Stimulated activated CD8-positive, alpha-beta memory T cell treated with anti-CD3 and anti-CD28 coated beads, Interleukin-7, amount 100 ng/mL, for 4 hours (primary cell): ENCODE measurements at places on chromosomes 16 and 17.

DNA sequence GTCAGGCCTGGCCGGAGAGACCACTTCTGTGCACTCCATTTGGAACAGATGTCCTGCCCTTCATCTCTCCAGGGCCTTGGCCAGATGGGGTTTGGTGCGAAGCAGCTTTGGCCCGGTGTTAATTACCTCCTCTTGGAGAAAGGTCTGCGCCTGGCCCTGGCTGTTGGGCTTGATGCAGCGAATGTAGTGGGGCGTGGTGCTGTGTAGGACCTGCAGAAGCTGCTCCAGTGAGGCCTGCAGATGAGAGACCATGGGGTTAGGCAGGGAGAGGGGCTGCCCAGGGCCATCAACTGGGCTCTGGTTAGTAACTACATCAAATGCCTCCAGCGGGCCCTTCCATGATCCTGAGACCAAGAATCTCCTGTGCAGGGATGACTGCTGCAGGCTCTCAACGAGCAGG, 18.7 kb downstream of the ZNHIT3 start:
- no peak for DNase-seq

- no peak for DNase-seq
Measured at GRCh38 chr17:68107373-68107772, 71.8 kb downstream of the KPNA2 start.

DNA sequence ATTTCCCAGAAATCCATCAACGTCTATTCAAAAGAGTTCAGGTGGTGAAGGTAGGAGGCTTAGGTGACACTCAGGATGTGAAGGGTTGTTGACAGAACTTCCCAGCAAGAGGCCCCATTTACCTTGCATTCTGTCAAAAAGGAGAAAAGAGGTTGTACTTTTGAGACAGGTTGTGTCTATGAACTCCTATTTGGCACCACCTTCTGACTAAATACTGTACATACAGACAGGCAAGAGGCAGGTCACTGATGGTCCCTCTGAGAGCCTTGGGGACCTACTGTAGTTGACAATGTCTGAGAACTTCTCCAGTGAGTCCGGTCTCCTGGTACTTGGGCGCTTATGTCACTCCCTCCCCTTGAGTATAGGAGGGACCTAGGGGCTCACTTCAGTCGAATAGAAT, 479.3 kb upstream of the ZFHX3 start:
- no peak for DNase-seq

DNA sequence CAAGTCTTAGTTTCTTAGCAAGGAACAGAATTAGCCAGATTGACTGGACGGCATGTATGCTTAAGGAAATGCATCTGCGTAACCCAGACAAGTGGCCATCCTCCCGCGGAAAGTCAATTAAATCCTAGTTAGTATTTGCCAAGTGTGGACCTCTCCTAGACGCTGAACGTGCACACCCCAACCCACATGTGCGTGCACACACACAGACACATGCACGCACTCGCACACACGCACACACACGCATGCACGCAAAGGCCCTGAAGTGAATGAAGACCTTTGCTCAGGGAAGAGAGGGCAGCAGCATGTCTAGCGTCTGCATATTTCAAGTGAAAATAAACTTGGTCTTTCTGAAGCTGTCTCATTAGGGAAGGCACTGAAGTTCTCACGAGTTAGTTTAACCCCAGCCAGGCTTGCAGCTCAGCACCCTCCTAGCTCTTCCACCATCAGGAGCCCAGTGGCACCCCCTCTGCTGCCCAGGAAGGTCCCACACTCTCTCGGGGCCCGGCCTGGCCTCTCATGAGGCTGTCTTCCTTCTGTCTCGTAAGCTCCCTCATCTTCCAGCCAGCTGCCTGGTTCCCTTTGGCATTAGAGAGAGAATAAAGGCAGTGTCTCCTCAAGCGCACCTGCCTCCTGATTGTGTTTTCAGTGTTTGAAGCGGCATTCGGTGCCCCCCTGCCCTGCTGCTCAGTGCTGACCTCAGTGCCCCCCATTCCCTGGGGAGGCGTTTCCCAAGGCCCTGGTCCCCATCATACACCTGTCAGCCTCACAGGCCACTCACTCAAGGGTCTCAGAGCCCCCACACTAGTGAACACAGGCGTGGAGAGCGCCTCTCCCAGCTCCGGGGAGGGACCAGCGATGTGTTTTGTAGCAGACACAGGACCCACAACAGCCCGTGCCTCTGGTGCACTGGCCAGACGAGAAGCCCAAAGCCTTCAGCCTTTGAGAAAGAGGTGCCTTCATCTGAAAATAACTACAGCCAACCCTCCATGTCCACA, 52.2 kb upstream of the CHMP6 start:
- no peak for DNase-seq

- no peak for DNase-seq
Measured at GRCh38 chr16:85208643-85209520, 96.6 kb upstream of the CIBAR2 start.

DNA sequence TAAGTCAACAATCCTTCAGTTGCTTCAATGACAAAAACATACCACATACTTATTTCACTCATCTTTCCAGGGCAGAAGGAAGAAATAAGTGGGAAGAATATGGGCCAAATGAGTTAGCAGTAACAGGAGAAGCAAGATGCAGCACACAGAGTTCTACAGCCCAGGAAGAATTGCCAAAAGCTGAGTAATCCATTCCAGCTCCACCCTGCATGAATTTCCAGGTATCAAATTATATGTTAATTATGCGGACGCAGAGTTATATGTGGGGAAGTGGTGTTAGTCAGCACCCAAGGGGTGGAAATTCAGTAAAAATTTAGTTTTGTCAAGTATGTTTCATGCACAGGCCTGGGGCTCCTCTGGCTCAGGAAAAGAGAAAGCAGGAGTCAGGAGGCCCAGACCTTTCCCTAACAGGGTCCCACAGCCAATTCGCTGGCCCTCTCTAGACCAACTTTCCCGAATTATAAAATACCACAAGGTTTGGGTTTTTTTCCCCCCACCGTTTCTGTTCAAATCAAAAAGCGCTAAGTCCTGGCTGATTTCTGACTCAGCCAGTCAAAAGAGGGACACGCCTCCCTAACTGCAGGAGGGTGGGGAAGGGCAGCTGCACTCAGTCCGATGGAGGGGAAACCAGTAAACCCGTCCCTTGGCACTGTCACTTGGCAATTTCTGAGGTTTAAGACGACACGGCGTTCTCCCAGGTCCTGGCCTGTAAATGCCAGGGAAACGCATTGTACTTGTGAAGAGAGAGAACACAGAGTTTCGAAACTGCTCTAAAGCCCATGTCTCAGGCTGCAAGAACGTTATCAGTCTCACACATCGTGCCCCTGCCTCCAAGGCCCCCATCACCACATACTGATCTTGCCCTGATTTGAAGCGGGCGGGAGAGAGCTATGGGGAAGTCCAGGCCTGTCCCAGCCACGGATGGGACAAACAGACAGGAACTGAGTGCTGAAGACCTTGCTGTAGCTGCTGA, 58.1 kb downstream of the ZFHX3 start:
- no peak for DNase-seq

- no peak for DNase-seq
Measured at GRCh38 chr16:66435896-66436295, 8.8 kb downstream of the BEAN1 start.

GRCh38 chr16:87322833-87323726, 5.9 kb upstream of the C16orf95 start:
- no peak for DNase-seq

GRCh38 chr17:48592577-48592976, 1.0 kb downstream of the HOXB5 start:
- DNase-seq = no peak

- no peak for DNase-seq
Measured at GRCh38 chr16:75446416-75446815, 13.1 kb upstream of the CFDP1 start.

- no peak for DNase-seq
Measured at GRCh38 chr16:8087597-8088289, 502.6 kb downstream of the TMEM114 start.

DNA sequence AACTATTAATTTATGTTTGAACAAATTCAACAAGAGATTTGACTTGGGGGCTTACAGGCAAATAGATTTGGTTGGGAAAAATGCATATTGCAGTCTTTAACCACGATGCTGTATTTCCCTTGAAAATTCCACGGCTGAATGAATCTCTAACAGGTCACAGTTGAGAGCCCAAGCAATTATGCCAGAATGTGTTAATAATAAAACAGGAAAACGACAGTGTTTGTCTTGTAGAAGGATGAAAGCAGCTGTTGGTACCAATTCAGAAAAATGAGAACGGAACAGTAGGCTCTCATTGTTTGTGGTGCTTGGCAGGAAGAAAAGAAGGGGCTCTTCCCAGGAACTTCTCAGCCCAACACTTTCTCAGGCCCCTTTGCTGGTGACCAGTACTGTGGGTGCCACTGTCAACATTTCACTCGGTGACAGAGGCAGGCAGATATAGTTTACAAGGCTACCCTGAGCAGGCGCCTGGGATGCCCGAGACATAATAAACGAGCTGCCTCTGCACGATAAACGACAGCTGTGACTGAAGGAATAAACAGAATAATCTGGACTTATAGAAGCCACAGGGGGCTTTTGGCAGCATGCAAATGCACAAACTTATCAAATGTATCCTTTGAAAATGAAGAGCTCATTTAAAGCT, 387.1 kb downstream of the HS3ST4 start:
- DNase-seq = no peak

GRCh38 chr17:7745748-7746470, 28.4 kb downstream of the DNAH2 start:
- DNase-seq = no peak

- no peak for DNase-seq
Measured at GRCh38 chr16:57147381-57148221, 38.2 kb downstream of the PSME3IP1 start.

DNA sequence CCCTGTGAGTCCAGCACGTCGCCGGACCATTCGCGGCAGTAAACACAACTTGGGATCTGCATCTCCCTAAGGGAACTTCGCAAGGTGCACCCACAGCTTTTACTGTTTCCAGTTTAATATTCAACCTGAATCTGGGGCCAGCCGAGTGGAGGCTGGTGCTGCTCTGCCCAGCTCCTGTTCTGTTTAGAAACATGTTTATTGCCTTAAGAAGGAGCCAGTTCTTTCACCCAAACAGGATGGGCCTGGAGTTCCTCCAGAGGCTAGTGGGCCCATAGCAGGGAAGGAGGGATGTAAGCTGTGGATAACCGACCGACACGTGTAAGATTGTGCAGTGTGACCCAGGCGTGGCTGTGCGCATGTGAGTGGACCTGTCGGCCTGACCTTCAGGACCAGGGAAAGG, 17.4 kb downstream of the TBC1D24 start:
- no peak for DNase-seq

DNA sequence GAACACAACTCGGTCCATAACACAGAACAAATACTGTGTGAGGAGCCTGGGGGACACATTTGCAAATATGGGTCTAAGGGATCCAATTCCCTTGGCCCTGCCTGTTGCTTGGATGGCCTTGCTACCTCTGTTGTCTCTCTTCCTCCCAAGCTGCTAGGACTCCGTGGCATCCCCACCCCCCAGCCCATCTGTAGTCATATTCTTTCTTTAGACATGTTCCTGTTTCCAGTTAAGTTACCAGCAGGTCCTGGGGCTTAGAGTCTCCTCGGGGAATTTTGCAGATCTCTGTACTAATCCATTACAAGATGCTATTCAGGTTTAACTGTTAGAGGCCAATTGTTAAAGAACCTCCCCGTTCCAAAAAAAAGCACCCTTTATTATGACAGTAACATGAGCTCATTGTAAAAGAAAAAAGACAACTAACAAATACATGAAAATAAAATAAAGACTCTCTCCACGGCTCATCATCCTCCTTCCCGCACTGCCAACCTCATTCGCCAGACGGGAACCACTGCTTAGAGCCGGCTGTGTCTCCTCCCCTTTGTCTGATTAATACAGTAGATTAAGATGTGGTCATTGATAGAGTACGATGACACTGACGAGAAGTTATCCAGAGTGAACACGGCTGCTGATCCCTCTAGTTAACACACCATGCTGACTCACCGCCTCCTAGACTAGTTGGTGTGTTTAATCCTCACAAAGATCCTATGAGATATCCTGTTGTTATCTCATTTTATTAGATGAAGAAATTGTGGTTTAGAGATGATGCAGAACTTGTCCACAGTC, 22.2 kb downstream of the HS3ST4 start:
- DNase-seq = no peak

- DNase-seq = no peak
Measured at GRCh38 chr17:30513346-30513745, 36.1 kb downstream of the GOSR1 start.

- no peak for DNase-seq
Measured at GRCh38 chr17:60163108-60163784, 13.5 kb downstream of the CA4 start.

GRCh38 chr17:43334738-43335402, 63.9 kb upstream of the ARL4D start:
- DNase-seq = no peak

- peak; percentile 18 for DNase-seq
Measured at GRCh38 chr16:67481561-67482232, 740 bp upstream of the ATP6V0D1 start.

DNA sequence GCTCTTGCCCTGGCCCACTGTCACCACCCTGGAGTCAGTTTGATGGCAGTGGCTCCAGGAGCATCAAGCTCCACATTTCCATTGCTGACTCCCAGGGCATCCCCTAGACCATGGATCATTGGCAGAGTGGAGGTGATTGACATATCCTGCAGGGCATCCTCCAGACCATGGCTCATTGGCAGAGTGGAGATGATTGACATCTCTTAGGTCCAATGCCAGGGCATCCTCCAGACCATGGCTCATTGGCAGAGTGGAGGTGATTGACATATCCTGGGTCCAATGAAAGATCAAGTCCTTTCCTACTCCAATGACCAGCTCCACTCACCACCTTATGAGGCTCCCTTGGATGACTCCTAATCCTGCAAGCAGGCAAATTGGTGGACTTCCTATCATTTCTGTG, 174.3 kb upstream of the NLRP1 start:
- DNase-seq = no peak

DNA sequence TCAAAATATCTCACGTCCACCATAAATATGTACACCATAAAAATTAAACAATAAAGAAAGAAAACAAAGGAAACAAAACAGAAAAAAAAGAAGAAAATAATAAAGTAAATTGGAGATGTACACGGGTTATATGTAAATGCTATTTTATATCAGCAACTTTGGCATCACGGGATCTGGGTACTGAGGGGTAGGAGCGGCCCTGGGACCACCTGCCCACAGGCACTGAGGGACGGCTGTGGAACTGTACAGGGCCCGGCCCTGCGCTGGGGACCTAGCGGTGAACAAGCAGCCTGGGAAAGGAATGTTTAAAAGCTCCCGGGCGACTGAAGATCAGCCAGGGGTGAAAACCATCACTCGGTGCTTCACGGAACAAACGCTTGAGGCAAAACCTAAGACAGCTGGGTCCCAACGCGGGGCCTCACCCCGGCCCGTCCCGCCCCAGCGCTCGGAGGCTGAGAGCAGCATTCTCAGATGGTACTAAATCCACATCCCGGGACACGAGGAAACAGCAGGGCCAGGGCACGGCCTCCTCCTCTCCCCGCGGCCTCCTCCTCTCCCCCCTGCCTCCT, 31.2 kb downstream of the NXN start:
- no peak for DNase-seq

GRCh38 chr16:57049678-57050077, 42.7 kb upstream of the CPNE2 start:
- no peak for DNase-seq

GRCh38 chr16:24939738-24940137, 75.4 kb downstream of the ARHGAP17 start:
- no peak for DNase-seq

- no peak for DNase-seq
Measured at GRCh38 chr16:67731071-67731752, 12.1 kb upstream of the GFOD2 start.

GRCh38 chr16:57316390-57317017, 32.0 kb upstream of the PLLP start:
- no peak for DNase-seq
